ENCODE measurements at places on chromosomes 5 and 9.

GRCh38 chr9:69120380-69121154 is 53.5 kb upstream of the TJP2 start:
- DNase-seq: peak; percentile 84

DNA sequence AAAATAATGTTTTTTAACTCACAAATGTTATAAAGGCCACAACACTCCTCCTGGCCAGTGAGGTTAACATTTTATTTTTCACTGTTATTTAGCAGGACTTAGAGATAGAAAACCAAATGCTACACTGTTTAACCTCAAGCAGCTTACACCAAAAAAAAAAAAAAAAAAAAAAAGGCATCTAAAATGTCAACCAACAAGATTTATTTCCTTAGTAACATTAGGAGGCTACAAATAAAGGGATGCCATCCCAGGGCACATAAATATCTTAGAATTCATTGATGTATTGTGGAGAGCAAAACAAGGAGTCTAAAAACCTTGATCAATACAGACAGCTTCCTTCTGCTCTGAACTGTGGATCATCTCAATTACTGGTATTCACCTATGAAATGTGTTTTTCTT is 53.7 kb downstream of the ELAVL2 start:
- no peak for DNase-seq

DNA sequence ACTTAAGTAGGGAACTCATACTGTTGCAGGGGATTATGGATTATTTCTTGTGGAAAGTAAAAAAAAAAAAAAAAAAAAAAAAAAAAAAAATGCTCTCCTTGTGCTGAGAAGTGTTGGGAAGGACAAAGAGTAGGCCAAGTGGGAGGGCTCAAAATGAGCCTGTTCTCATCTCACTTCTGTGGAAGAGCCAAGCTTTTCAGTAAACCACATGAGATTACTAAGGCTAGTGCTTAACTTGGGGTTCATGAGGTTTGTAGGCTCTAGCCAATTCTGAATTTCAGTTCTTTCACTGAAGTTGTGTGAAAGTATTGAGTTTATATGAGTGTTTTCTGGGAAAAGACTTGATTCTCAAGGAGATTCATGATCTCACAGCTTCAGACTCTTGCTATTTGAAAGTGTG is 23.0 kb upstream of the CEP78 start:
- DNase-seq: no peak

DNA sequence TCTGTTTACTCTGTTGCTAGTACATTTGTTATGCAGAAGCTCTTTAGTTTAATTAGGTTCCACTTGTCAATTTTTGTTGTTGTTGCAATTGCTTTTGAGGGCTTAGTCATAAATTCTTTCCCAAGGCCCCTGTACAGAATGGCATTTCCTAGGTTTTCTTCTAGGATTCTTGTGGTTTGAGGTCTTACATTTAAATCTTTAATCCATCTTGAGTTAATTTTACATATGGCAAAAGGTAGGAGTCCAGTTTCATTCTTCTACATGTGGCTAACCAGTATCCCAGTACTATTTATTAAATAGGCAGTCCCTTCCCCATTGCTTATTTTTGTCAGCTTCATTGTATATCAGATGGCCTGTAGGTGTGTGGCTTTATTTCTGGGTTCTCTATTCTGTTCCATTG is 792.4 kb downstream of the PTPRD start:
- no peak for DNase-seq

DNA sequence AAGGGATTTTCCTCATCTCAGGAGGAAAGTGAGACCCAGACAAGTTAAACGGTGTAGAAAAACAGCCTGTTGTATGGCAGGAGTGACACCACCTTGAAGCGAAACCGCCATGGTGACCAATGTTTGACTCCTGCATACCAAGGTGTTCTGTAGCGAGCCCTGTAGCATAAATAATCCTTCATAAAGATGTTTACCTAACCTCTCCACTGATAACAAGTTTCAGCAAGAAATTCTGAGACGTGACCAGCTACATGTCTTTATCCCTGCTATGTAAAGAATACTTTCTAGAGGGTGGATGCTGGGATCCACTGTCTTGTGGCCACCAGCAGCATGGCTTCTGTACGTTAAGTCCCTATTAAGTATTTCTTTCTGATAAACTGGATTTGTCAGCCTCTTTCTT is 148.1 kb downstream of the MPDZ start:
- no peak for DNase-seq

GRCh38 chr9:116157436-116158138 is 4.0 kb downstream of the PAPPA start:
- DNase-seq: no peak

GRCh38 chr5:66904189-66904588 is 292.4 kb downstream of the CD180 start:
- DNase-seq: no peak

DNA sequence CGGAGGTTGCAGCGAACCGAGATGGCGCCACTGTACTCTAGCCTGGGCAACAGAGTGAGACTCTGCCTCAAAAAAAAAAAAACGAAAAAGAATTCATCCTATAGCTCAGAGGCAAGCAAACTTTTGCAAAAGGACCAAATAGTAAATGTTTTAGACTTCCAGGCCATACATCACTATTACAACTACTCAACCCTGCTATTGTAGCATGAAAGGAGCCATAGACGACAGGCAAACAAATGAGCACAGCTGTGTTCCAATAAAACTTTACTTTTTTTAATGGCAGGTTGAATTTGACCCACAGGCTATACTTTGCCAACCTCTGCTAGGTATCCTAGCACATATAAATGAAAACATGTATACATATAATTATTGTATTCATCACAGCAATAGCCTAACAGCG is 58.9 kb upstream of the SLC30A5 start:
- DNase-seq: no peak

DNA sequence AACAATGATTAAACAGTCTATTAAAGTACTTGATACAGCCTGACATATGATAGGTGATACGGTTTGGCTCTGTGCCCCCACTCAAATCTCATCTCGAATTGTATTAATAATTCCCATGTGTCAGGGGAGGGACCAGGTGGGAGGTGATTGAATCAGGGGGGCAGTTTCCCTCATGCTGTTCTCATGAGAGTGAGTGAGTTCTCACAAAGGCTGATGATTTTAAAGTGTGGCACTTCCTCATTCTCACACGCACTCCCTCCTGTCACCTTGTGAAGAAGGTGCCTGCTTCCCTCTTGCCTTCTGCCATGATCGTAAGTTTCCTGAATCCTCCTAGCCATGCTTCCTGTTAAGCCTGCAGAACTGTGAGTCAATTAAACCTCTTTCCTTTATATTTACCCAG is 40.1 kb upstream of the TARS1 start:
- no peak for DNase-seq

GRCh38 chr5:173736923-173737412 is 120.5 kb upstream of the BOD1 start:
- DNase-seq: no peak

GRCh38 chr9:128484686-128485413 is 19.7 kb upstream of the GLE1 start:
- no peak for DNase-seq

Measured in NCI-H774 (cell line).